ENCODE measurements at places on chromosomes 7 and 10.
A peak's percentile ranks its signal among the peaks of the same experiment; 100 is the strongest.

GRCh38 chr7:69906283-69906995 is 308.2 kb downstream of the AUTS2 start:
- DNase-seq = no peak

GRCh38 chr7:76409537-76409936 is at the start of gene SSC4D:
SSC4D (minus strand) TSS chr7:76409697; CDS start chr7:76404439, 5,258 bp downstream.
- peak; percentile 56 for DNase-seq

- peak; percentile 5 for DNase-seq
Observed at GRCh38 chr10:128051548-128051947, 74.7 kb downstream of the MKI67 start.

DNA sequence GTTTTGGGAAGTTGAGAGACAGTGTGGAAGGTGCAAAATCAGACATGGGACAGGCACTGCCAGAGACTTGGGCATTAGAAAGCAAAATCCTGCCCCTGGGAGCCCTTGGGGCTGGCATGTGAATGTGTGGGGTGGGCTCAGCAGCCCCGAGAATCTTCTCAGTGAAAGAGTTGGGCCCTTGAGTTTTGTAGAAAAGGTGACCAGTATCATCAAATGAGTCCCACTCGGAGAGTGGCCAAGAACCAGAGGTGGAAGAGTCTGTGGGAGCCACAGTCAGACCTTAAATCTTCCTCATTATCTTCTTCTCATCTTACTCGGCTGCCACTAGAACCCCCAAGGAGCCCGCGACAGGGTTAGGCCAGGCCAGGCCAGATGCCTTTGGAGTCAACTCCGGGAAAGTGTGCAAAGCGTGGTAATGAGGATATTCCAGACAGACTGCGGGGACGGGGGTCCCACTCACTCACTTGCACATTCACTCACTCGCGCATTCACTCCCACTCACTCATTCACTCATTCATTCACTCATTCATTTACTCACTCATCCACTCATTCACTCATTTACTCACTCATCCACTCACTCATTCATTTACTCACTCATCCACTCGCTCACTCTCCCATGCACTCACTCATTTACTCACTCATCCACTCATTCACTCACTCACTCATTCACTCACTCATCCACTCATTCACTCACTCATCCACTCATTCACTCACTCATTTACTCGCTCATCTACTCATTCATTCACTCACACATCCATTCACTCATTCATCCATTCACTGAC is 74.9 kb downstream of the CARD11 start:
- no peak for DNase-seq

DNA sequence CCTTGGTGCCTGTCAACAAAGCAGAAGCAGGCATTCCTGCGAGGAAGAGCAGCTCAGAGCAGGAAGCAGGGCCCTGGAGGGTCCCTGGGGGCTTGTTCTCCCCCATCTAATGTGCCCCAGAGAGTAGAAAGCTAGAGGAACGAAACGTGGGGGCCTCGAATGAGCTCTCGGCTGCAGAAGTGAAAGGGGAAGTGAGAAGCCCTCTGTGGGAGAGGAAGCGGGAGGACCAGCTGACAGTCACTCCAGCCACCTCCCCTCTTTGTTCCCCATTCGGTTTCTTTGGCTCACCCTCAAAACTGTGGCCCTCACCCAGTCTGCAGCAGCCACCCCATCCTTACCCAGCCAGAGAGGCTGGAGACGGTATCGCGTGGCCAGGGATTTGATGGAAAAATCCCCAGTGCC is 25.0 kb downstream of the C10orf105 start:
- peak; percentile 65 for DNase-seq

- no peak for DNase-seq
Observed at GRCh38 chr7:122384528-122384927, 80.0 kb upstream of the FEZF1 start.

DNA sequence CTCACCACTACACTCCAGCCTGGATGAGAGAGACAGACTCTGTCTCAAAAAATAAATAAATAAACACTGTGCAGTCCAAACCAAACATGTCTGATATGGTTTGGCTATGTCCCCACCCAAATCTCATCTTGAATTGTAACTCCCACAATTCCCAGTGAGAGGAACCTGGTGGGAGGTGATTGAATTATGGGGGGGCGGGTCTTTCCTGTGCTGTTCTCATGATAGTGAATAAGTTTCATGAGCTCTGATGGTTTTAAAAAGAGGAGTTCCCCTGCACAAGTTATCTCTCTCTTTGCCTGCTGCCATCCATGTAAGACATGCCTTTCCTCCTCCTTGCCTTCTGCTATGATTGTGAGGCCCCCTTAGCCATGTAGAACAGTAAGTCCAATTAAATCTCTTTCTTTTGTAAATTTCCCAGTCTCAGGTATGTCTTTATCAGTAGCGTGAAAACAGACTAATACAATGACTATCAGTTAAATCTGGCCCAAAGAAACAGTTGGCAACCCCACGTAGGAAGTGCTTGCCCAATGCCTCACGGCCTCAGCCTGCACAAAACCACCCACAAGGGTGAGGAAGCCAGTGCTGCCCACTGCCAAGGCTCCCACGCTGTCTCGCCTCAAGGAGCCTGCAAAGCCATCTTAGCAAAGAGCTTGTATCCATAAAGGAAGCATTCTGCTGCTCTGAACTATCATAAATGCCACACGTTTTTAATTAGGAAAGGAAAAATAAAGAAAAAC is 64.7 kb downstream of the PIK3AP1 start:
- DNase-seq = no peak

- DNase-seq = no peak
Observed at GRCh38 chr7:152025937-152026890, 740 bp downstream of the GALNT11 start.

- no peak for DNase-seq
Observed at GRCh38 chr10:116840389-116841075, 8.8 kb upstream of the ENO4 start.

DNA sequence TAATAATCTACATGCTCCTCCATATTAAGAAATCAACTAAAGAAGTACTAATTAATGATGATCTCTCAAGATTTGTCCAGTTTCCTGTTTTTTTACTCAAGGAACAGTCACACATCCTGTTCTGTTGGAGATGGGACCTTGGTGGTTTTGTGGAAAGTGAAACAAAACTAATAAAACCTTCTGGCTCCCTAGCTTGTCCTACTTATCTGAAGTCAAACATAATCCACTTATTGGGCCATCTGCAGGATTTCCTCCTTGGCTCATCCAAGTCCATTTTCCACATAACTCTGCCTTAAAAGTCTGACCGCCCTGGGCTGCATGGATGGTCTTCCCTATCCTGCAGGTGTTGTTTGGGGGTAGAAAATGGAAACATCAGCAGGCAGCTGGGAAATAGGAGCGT is 39.4 kb upstream of the TARP start:
- DNase-seq = no peak

GRCh38 chr10:30986053-30986555 is 45.6 kb downstream of the ZNF438 start:
- DNase-seq = no peak

GRCh38 chr7:17951742-17952254 is 11.5 kb upstream of the SNX13 start:
- no peak for DNase-seq

- DNase-seq = no peak
Observed at GRCh38 chr7:117264716-117265115, 58.1 kb downstream of the WNT2 start.

- no peak for DNase-seq
Observed at GRCh38 chr10:113153493-113154102, 203.6 kb downstream of the TCF7L2 start.

DNA sequence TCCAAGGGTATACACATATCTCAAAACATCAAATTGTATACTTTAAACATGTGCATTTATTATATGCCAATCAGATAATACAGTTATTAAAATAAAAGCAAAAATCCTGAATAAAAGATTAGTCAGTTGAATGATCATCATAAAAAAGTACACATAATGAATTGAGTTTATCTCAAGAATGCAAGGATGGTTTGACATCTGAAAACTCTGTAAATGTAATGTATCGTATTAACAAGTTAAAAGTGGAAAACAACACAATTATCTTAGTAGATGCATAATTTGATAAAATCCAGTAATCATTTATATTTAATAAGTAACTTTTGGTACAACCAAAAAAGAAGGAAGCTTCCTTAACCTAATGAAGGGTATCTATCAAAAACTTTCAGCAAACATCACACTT is 86.6 kb downstream of the COL28A1 start:
- no peak for DNase-seq

DNA sequence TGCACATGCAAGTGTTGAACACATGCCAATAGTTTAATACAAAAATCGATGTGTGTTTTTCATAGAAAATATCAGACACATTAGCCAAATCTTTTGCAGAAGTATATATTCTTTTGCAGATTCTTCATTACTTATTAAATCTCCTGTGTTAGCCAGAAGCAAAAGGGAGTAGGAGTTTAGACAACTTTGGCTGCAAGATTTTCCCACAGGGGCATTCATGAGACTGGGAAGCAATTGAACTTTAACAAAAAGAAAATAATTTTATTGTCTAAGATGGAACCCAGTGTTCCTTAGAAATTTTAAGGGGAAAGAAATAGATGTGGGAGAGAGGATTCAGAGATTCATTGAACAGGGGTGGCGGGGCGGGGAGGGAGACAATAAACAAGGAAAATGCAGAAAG is 1336.0 kb downstream of the GATA3 start:
- DNase-seq = no peak

DNA sequence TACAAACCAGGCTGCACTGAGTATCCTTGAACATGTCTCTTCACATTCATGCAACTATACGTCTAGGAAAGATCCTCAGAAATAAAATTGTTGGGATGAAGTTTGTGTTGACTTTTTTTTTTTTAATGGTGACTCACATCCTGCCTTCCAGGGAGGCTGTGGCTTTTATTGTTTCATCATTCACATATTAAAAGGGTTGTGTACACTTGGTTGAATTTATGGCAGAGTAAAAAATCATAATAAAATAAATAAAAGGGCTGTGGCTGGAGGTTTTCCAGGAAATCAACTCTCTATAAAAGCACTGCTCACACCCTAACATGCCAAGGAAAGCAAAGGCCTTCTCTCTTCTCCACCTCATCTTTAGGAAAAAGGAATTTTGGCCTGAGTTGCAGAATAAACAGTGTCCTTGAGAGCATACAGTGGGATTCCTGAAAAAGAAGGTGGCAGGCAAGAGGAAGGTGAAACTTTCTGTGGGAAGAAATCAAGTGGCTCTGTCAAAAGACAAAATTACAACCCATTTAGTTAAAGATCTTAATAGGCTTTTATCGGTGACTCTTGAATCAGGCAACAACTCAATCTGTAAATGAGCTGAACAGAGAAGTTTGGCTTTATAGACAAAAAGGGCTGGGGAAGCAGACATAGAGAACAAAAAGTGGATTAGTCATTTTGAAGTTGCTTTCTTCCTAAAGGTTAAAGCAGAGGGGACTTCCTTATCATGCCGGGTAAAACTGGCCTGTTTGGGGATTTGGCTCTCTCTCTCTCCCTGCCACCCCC is 41.6 kb upstream of the FHIP2A start:
- no peak for DNase-seq

GRCh38 chr7:117193564-117193963 is 129.3 kb downstream of the WNT2 start:
- no peak for DNase-seq

DNA sequence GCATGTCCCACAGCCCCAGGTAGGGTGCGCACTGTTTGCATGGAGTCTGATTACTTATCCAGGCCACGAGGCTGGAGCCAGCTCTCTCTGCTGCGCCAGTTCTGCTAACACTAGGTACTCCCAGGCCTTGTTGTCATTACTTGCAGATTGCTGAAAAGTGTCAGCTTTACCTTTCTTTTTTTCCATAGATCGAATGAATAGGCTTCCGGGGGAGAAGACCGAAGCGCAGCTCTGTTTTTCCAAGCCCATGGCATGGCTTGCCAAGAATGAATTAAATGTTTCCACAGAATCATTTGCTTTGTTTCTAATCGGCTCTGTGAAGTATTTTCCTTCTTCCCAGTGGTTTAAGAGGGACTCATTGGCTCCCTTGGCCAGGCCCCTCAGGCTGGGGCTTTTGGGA is 285.8 kb downstream of the BMPER start:
- no peak for DNase-seq

DNA sequence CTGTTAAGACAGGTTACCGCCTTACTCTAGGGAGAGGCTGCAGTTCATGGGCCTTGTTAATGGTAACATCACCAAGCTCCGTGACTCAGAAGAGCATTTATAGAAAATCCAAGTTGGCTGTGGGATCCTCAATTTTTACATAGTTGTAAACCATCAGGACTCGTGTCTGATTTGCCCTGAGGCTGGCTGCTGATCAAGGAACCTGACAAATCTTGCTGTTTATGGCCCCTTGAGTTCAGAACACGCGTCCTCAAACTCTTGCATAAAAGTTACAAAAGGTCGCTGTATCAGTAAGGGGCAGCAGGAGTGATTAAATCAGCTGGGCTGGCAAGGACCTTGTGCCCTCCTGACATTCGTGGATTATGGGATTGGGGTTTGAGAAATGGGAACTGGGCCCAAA is 4.6 kb downstream of the SLC13A4 start:
- DNase-seq = no peak

DNA sequence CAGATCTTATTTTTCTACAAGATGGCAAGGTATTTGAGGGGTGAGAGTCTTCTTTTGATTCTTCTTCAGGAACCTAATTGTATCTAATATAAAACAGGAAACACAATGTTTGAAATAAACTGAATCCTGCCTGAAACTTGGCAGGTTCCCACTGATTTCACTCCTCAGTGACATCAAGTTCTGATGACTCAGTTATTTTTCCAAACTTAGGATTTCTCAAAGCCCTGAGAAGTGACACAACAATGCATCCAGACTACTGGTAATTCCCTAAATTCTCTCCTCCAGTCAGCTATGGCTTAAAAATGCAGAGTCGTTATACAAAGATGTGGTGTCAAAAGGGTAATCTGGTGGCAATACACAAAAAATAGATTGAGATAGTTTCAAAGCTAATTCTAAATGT is 80.9 kb downstream of the ABLIM1 start:
- DNase-seq = no peak

DNA sequence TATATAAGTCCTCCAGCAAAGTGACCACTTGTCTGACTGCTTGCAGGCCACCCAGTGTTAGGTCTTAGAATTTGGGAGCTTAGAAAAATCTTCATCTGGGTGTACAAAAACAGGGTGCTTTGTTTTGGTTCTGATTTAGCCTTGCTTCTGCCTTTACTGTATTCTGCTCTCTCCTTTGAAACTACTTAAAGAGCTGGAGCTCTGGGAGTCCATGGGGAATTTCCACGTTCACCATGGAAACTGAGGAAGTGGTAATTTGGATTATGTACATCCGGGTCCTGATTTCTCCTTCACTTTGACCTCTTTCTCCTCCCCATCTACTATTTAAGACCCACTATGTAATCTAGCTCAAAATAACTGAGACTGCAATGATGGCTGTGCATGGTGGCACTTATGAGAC is 103.0 kb downstream of the JAZF1 start:
- DNase-seq = no peak

DNA sequence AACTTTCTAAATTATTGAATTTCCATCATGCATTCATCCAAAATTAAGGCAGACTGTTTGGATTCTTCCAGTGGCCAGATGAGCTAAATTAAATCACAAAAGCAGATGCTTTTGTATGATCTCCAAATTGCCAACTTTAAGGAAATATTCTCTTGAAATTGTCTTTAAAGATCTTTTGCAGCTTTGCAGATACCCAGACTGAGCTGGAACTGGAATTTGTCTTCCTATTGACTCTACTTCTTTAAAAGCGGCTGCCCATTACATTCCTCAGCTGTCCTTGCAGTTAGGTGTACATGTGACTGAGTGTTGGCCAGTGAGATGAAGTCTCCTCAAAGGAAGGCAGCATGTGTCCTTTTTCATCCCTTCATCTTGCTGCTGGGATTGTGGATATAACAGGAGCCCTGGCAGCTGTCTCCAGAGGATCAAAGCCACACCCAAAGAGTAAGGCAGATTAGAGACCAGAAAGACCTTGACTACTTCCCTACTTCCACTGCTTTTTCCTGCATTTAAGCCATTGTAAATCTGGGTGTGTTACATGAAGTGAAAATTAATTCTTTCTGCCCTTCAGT is 8.2 kb upstream of the CFAP69 start:
- DNase-seq = no peak
